Mammary epithelial cell (primary cell): ENCODE measurements at places on chromosomes 11 and 22.

- DNase-seq = no peak
These were observed at the start of gene SLN for GRCh38 chr11:107711861-107712755. Gene SLN (minus strand): TSS chr11:107712056.

GRCh38 chr11:71447791-71448256 is 369 bp downstream of the DHCR7 start:
- DNase-seq = peak; percentile 26

DNA sequence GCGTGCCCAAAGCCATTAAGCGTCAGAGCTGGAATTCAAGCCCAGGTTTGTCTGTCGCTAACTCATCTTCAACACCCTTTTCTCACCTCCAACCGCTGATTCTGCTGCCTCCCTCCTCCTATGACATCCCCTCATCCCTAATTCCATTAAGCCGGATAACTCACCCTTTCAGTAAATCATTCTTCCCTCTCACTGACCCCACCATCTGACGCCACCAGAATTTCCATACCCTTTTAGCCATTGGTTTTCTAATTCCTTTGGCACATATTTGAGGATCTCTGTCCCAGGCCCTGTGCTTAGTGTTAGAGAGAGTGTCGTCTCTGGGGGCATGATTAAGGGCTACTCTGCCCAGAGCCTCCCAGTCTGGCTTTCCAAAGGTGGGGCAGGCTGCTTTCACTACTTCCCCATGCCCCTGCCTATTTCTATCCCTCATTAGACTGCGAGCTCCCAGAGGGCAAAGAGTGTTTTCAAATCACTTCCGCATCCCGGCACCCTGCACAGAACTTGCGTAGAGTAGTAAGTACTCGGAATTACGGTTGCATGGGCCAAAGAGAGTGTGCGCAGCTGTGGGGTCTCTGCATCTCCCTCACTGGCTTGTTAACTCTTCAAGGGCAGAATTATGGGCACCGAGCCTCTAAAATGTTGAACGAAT is 3.9 kb downstream of the KLHL35 start:
- DNase-seq = no peak

DNA sequence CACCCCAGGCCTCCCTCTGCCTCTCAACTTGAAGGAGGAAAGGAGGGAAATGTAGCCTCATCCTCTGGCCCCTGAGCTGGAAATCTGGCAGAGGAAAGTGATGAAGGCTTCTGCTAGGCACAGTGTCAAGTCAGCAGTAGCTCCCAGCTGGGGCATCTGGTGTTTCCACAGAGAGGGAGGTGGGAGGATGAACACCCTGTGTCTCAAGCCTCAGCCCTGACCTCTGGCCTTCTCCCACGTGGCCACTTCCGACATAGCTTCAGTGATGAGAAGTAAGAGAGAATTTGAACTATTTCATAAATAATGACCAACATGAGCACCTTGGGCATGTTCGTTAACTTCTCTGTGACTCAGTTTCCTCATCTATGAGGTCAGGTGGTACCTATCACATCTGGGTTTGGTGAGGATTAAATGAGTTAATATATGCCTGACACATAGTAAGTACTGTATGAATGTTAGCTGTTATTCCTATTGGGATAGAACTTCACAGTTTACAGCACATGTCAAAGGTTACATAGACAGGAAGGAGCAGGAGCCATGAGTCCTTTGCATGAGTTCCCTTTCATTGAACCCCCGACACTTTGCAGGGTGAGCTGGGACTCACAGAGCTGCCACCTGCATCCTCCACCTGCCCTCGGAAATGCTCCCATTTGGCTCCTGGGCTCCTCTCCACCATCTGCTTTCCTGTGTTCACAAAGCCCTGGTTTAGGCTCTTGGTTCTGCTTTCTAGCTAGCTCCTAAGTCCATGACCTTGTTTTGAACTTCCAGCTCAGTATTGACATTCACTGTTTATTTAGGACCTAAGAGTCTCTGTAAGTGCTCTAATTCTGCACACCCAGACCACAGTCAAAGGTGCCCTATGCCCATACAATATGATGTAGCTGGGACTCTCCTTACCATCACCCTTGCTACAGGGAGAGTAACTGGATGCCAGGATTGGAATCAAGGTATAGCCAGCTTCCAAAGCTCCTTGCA is 61.7 kb downstream of the CSNK2A3 start:
- no peak for DNase-seq

DNA sequence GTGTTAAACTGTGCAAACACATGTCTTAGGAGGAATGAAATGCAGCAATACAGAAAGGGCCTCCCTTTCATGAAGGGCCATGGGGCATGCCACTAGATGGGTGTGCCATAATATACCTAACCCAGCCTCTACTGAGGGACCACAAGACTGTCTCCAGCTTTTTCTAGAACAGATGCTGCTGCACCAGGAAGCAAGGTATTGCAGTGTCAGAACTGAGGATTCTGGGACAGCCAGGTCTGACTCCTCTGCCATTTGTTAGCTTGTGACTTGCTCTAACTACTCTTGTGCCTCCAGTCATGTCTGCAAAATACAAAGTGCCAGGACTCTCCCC is 53.2 kb downstream of the HIRA start:
- DNase-seq = no peak

DNA sequence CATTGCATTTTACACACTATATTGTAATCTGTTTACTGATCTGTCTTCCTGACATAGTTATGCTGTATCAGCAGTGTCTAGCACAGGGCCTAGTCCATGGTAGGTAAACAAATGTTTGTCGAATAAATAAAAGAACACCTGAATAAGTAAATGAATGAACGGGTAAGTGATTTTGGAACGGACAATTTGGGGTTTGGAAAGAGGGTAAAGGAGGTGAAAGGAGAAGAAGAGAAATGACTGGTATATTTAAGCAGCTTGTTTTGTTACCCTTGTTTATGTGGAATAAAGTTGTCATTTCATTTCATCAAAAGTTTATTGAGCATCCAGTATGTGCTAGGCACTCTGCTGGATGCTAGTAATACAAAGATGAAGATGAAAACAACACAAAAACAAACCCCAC is at the start of gene HEPN1:
Gene HEPN1, plus strand, starts transcription at position 301 of the 400 bp plus-strand sequence.
- no peak for DNase-seq

- no peak for DNase-seq
These were observed 301.9 kb upstream of the ZC3H12C start for GRCh38 chr11:109791337-109791736.

DNA sequence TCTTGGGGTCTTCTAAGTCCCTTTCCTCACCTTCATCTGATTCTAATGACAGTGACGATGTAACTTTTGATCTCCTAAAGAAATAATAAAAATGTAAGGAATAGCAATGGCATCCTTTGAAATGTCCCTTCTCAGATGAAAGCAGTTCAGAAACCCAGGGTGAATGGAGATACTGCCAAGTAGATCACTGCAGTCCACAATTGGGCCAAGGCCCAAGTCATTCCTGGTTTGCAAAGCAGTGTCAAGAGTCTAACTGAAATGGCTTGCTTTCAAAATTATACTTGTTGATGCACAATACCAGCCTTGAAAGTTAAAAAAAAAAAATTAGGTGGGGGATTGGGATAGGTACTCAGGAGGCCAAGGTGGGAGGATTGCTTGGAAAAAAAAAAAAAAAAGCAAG is 20.4 kb downstream of the ASCC2 start:
- DNase-seq = no peak

GRCh38 chr11:47355283-47356128 is 3.0 kb upstream of the MYBPC3 start:
- peak; percentile 78 for DNase-seq

- no peak for DNase-seq
These were observed 161.1 kb upstream of the CCDC179 start for GRCh38 chr11:23021287-23021863.

- peak; percentile 26 for DNase-seq
These were observed 775.0 kb upstream of the LRRC4C start for GRCh38 chr11:42234451-42234951.

DNA sequence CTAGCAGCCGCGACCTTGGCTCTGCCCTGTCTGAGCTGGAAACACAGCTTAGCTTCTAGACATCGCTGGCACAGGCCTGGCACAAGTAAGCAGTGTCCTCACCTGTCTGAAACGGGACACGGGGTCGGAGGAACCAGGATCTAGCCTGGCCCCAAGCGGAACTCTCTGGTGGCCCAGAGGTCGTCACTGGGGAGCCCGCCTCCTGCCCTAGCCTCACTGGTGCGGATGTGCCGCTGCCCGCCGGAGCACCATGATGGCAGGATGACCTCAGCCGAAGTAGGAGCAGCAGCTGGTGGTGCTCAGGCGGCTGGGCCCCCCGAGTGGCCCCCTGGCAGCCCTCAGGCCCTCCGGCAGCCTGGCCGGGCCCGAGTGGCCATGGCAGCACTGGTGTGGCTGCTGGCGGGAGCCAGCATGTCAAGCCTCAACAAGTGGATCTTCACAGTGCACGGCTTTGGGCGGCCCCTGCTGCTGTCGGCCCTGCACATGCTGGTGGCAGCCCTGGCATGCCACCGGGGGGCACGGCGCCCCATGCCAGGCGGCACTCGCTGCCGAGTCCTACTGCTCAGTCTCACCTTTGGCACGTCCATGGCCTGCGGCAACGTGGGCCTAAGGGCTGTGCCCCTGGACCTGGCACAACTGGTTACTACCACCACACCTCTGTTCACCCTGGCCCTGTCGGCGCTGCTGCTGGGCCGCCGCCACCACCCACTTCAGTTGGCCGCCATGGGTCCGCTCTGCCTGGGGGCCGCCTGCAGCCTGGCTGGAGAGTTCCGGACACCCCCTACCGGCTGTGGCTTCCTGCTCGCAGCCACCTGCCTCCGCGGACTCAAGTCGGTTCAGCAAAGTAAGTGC is 871 bp downstream of the SLC35E4 start:
- DNase-seq = peak; percentile 47

DNA sequence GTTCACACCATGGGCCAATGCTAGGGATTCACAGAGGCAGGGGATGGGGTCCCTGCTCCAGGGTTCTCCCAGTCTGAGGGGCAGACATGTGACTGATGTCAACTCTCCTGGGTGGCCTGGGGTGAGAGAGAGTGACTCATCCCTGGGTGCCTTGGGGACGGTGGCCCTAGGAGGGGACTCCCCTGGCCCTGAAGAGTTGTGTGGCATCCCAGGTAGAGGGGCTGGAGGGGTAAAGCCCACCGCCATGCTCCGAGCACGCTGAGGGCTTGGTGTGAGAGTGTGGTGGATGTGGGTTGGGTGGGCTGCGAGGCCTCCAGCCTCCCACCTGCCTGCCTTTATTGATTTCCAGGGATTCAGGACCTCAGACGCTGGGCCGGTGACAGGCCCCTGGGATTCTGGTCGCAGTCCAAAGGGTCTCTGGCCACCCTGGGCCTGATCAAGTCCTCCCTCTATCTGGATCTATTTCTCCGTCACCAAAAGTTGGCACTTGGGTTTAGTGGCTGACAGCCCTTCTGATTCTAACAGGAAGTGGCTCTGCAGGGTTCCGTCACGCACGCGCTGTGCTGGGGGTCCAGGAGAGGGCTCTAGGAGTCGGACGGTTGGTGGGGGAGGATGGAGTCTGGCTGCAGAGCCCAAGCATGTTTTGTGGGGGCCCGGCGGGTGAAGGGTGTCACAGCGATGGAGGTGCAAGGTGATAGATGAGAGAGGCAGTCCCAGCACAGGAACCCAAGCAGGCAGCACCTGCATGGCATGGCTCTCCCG is 27.3 kb upstream of the WNT7B start:
- DNase-seq = no peak

DNA sequence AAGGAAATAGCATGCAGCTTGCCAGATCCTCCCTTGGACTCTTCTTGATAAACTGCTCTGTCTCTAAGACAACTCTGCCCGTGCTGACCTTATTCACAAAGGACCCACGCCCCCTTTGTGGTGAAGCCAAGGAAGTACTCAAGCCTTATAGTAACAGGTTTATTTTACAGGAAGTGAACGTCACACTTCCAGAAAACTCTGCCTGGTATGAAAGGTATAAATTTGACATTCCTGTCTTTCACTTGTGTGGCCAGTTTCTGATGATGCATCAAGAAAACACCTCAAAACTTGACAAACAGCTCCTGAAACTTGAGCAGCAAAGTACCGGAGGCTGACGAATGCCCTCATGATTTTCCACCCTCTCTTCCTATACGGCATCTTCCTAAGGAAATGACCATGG is 12.5 kb upstream of the PELI3 start:
- DNase-seq = peak; percentile 69

GRCh38 chr11:134572741-134573675 is 161.0 kb upstream of the B3GAT1 start:
- DNase-seq = no peak

- peak; percentile 5 for DNase-seq
These were observed 65.4 kb downstream of the MAPK1 start for GRCh38 chr22:21802056-21802455.

GRCh38 chr11:113862435-113862834 is 12.9 kb downstream of the USP28 start:
- DNase-seq = peak; percentile 15

GRCh38 chr11:116876656-116877055 is 39.2 kb upstream of the APOA1 start:
- no peak for DNase-seq

- no peak for DNase-seq
These were observed 25.7 kb downstream of the ELFN2 start for GRCh38 chr22:37401401-37402183.

DNA sequence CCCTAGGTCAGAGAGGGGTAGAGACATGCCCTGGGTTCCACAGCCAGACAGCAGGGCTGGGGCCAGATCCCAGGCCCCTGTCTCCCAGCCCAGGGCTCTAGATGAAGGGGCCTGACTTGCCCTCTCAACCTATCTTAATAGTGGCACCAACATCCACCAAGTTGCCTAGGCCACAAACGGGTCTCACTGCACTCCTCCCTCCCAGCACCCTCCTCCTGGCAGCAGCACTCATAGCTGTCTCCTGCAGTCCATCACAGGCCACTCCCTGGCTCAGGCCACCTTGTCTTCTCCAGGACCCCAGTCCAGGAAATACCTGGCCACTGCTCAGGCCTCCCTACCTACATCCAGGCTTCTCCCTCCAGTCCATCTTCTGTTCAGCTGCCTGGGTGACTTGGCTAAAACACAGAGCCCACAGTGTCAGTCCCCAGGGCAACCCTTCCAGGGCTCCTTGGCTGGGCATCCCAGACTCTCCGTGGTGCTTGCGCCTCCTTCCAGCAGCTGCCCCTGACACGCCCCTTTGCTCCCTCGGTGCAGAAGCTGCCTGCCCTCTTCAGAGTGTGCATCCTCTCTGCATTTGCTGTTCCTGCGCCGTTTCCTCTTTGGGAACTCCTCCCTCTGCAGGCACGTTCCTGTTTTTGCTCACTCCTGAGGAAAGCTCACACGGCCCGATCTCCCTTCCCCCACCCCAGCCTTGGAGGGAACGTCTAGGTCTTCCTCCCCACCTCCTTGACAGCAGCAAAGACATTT is 40.5 kb downstream of the LRRC32 start:
- no peak for DNase-seq

DNA sequence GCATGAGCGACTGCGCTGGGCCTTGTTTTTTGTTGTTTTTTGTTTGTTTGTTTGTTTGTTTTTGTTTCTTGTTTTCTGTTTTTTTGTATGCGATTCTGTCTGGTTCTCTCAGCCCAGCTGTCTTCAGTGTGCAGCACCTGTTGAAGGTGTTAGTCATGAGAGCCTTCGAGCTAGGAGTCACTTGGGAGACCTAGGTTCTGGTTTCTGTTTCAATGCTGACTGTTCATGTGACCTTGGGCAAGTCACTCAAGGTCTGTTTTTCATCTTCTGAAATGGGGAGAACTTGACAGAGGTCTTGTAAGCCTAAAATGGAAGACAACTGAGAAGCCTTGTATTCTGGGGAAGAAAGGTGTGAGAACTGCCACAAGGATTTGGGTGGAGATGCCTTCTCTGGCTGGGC is 1.8 kb downstream of the DCPS start:
- no peak for DNase-seq

GRCh38 chr11:61587541-61587941 is 6.7 kb upstream of the SYT7 start:
- DNase-seq = no peak

GRCh38 chr11:1844221-1845094 is 5.7 kb downstream of the TNNI2 start:
- no peak for DNase-seq

- DNase-seq = no peak
These were observed 11.8 kb upstream of the PLAAT2 start for GRCh38 chr11:63574856-63575602.
